ENCODE measurements at places on chromosomes 6 and 20. TPM values are rescaled to one million over a fixed set of nuclear protein-coding genes. Genes with fewer than 3 reads are reported as not detected.
A peak's percentile ranks its signal among the peaks of the same experiment; 100 is the strongest.

DNA sequence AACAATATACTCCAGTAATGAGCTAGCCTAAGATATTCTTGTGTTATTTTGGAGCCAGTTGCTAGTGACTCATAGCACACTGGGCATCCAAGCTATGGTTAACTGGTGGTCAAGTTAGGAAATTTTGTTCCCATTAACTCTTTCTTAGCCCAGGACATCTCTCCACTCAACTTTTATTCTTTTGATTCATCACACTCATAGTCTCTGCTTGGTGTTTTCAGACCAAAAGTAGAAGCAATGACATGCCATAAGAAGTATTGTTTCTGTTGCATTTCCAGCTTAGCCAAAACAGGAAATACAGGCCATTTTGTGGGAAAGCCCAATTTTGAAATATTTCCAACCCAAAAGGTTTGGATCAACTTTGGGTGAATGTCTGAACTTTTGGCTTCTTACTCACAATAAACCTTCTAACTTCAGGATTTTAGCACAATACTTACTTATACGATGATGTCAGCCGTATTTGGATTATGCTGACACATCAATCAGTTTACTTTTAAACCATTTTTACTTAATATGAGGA is 31.6 kb upstream of the CCN2 start:
- DNase-seq: no peak

DNA sequence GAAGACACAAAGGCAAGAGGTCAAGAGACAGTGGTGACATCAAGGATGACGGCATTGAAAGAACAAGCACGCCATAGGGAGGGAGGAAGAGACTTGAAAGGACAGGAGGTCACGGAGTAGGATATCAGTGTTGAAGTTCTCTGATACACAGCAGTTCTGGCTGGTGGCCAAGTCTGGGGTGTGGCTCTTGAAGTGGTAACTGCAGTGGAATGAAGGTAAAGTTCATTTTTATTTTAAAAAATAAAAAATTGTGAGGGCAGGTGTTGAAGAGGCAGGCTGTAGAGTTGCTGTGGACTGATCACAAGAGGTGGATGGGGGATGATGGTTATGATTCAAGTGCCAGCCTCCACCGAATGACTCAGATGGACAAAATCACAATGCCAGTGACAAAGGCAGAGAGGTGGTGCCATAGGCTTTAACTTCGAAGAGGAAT is 53.2 kb upstream of the BMP2 start:
- no peak for DNase-seq

HLA-DQA1 gene
- polyA plus RNA-seq: 420 TPM

- DNase-seq: no peak
These were observed 749.5 kb downstream of the KIF16B start for GRCh38 chr20:15823718-15824117.

KIF13A gene
- polyA plus RNA-seq: 5.2 TPM

GINS1 gene
- polyA plus RNA-seq: 2.4 TPM

DNA sequence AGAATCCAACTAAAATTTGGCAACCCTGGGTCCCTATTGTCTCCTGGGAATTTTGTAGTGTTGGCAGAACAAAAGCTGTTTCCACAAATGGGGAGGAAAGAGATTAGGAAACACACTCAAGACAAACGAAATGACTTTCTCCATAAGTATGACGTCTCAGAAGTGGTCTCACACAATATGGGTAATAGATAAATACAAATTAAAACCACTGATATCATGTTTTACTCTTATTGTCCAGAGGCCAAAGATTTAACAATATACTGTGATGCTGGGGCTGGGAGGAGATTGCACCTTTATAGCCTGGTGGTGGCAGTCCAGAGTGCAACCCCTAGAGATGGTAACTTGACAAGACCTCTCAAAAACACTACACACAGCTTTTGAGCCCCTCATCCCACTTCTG is 18.6 kb downstream of the FKBP1A start:
- no peak for DNase-seq

- no peak for DNase-seq
These were observed 204.5 kb upstream of the CDH4 start for GRCh38 chr20:61047515-61047914.

TTBK1 gene
- 0.19 TPM for polyA plus RNA-seq

TNFRSF6B gene
- polyA plus RNA-seq: 12.3 TPM

DNA sequence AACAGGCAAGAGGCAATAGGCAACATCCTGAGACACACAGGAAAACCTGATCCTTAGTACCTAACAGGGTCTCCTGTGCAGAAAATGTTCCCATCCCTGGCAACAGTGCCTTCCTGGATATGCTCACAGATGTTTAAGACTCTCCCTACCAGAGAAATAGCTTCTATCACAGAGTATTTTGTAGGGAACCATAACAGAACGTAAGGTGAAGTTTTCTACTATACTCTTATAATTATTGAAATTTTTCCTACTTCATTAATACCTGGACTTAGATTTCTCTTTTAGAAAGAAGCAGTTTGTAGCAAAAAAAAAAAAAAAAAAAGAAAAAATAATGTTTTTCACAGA is 33.5 kb upstream of the LGSN start:
- no peak for DNase-seq

- peak; percentile 72 for DNase-seq
These were observed 55.3 kb upstream of the FAM83D start for GRCh38 chr20:38870733-38871559.

DNA sequence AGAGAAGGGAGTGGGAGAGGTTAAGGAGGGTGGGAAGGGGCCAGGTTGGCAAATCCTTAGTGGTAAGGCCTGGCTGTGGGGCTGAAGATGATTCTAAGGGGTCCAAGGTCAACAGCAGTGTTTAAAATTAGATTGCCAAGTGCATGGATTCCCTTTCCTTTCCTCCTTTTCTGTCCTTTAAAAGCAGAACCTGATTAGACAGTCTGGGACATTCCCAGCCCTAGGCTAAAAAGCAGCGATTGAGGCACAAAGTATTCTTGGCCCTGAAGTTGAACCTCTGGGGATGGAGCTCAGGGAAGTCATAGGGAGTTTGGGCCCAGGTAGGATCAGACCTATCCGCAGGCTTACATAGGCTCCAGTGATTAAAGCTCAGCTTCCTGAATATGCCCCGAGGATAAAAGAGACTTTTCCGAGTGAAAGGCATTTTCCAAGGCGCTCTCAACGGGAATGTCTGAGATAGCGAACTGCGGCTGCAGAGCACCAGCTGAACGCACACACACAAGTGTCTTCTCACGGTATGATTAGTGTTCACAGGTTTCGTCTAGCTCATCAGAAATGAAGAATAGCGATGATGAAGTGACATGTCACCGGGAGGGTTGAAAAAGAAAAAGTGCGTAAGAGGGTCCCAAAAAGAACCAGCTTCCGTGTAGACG is 787 bp upstream of the CARMIL1 start:
- DNase-seq: no peak

GRCh38 chr6:166729658-166730057 is 102.6 kb upstream of the RPS6KA2 start:
- DNase-seq: no peak

CLPSL2 gene
- not detected for polyA plus RNA-seq

DNA sequence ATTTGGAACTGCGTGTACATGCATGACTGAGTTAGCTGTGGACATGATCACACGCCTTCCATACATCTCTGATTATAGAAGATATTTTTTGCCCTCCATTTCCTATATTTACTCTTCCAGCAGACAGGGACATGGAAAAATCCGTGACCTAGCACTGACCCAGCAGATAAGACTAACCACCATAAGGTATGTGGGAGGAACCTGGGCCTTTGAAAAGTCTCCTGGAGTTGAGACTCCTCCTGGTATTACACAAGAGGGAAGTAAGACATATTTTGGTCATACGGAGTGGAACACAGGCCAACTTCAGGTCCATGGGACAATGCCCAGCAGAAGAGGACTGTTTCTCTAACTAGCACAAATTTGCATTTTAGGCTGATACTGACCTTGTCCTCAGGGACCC is 13.7 kb upstream of the SIRPB1 start:
- no peak for DNase-seq

GRCh38 chr20:37526839-37527637 is 638 bp downstream of the BLCAP start:
- peak; percentile 72 for DNase-seq

DNA sequence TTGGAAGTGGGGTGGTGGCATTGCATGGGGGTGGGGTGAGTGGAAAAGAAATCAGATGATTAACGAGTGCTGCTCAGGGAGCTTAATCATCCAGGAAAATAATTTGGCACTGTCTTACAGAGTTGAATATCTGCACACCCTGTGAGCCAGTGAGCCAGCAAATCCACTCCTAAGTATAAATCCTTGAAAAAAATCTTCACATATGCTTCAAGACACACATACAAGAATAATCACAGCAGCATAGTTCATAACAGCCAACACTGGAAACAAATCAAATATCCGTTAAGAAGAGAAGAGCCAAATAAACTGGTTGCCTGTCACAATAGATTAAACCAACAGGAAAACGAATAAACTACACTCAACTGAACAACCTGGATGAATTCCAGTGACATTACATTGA is 62.8 kb downstream of the SAMD3 start:
- DNase-seq: no peak

ARMH2 gene
- polyA plus RNA-seq: 1.0 TPM

DNA sequence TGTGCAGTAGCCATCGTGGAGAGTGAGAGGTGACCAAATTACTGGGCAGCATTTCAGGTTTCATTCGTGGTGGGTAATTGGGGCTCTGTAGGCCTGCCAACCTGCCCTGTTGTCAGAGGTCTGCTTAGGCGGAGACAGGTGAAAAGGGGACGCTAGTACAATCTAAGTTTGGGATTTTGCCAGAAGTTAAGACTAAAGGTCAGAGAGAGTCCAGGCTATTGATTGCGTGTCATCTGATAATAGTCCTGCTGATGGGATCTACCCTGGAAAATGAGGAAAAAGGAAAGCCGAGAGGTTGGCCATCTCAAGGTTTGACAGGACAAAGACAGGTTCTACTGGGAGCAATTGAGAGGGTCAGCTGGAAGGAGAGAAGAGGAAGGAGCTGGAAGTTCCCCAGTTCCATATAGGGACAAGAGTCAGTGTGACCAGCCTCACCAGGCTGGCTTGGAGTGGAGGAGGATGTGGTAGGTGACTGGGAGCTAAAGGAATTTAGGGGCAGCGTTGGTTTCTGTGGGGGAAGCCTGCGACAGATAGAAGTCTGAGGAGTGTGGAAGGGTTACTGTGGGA is 10.9 kb downstream of the ARFGEF2 start:
- no peak for DNase-seq

NR2E1 gene
- not detected for polyA plus RNA-seq

- DNase-seq: no peak
These were observed 46.2 kb upstream of the ZNF217 start for GRCh38 chr20:53639647-53640440.

- no peak for DNase-seq
These were observed 56.5 kb upstream of the SIRPA start for GRCh38 chr20:1838556-1839279.

DNA sequence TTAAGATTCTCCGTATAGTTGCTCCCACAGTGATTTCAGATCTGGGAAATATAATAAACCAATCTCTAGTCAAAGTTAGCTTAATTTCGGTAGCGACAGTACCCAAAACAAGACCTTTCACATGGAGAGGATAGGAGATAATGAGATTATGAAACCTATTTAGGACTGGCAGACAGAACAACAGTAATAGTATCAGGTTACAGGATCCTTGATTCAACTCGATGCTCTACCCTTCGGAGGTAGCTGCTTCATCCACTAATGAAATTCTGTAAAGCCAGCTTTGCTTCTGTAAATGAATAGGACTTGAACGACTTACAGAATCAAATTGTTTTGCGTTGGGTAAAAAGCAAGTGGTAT is 534 bp upstream of the AKIRIN2 start:
- DNase-seq: no peak

GRCh38 chr6:153625089-153625488 is 414.0 kb upstream of the OPRM1 start:
- DNase-seq: no peak

SLC22A7 gene
- not detected for polyA plus RNA-seq

DNA sequence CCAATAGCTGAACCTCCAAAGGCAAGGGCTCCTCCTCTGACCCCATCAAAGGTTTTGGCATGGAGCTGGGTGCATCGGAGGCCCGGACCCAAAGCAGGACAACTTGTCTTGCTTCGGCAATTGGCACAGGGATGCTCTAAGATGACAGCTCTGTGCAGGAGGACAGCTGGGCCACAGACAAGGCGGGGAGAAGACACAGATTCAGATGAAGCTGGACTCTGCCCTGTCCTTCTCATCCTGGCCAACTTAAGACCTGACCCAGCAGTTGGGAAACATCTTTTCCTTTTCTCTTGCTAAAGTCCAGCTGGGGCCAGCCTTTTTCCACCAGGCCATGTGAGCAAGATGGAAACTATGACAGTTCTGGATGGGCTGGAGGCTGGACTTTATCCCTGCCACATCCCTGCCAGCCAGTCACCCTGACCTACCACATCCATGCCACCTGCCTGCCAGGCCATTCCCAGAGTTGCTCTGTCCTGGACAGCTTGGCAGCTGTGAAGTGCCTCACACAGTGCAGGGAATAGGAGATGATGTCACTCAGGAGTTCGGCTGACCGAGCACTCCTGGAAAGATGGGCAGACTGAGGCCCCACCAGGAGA is 12.7 kb upstream of the PSMF1 start:
- DNase-seq: no peak

- no peak for DNase-seq
These were observed 545 bp downstream of the SLC35D3 start for GRCh38 chr6:136922685-136923006.

VSTM2L gene
- polyA plus RNA-seq: 13.5 TPM

DNA sequence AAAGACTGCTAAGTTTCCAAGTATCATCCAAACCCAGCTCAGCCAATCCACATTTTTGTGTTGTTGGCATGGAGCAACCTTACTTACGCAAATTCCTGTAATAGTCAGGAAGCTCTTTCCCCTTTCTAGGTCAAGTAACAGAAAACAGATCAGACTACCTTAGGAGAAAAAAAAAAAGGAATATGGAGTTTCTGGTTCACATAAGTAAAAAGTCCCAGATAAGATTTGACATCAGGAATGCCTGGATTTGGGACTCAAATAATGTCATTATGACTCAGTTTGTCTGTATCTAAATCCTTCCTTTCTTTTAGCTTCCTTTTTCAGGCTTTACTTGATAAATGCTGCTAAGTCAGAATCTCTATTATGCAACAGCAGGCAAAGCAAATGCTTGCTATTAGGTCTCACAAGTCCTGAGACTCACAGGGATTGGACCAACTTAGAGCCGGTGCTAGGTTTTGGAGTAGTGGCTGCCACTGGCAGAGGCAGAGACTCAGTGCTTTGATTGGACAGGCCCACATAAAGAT is 44.5 kb downstream of the NCOA7 start:
- no peak for DNase-seq

GRCh38 chr6:56366141-56366852 is 118.9 kb upstream of the COL21A1 start:
- DNase-seq: no peak

GRCh38 chr6:151914484-151914883 is 107.0 kb downstream of the ESR1 start:
- no peak for DNase-seq

- no peak for DNase-seq
These were observed 51.9 kb downstream of the IL22RA2 start for GRCh38 chr6:137121401-137121997.

DNA sequence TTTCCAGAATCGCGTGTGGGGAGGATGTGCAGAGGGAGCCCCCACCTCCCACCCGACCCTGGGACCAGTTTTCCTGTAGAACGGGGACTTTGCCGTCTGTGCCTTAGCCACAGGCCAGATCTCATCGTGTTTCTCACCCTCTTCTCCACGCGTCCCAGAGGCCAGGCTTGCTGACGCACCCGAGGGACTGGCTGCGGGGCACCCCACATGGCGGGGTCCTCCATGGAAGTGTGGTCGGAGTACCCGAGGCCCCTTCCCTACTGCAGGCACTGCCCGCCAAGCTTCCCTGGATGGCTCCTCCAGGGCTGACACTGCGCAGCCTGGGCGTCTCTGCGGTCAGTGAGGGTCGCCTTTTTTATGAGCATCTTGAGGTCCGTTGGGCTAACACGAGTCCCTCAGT is 346.5 kb downstream of the CDH4 start:
- no peak for DNase-seq

GSTA1 gene
- polyA plus RNA-seq: 0.10 TPM
